ENCODE measurements at places on chromosomes 7 and 10.

DNA sequence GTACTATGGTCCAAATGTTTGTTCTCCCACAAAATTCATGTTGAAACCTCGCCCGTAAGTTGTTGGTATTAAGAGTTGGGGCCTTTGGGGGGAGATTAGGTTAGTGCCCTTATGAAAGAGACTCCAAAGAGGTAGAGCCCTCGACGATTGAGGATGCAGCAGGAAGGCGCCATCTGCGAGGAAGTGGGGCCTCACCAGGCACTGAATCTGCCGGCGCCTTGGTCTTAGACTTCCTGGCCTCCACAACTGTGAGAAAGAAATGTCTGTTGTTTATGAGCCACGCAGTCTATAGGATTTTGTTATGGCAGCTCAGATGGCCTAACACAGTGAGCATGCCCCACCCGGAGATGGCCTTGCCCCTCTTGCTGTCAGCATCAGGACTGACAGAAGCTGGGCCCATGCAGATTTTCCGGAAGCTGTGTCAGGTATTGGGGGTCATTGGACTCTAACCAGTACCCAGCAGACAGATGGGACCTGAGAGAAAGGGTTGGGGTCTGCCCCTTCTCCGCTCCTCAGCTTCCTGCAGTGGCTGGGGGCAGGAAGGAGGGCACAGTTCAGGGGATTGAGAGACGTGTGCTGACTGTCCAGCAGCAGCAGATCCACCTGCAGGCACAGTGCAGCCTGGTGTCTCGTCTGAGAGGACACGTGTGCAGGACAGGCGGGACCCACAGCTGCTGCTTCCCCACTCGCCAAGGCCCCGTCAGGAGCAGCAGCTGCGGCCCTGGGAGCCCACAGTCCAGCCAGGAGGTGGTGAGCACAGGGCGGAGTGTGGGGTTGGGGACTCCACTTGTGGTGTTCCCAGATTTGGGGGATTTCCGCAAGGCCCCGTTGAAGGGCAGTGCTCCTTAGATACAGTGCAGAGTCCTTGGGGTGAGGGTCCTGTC is 47.8 kb downstream of the MGMT start:
- DNase-seq = no peak

- no peak for DNase-seq
These were observed 568.5 kb downstream of the CALN1 start for GRCh38 chr7:71843676-71844075.

- no peak for DNase-seq
These were observed 5.7 kb downstream of the PDK4 start for GRCh38 chr7:95590387-95591248.

DNA sequence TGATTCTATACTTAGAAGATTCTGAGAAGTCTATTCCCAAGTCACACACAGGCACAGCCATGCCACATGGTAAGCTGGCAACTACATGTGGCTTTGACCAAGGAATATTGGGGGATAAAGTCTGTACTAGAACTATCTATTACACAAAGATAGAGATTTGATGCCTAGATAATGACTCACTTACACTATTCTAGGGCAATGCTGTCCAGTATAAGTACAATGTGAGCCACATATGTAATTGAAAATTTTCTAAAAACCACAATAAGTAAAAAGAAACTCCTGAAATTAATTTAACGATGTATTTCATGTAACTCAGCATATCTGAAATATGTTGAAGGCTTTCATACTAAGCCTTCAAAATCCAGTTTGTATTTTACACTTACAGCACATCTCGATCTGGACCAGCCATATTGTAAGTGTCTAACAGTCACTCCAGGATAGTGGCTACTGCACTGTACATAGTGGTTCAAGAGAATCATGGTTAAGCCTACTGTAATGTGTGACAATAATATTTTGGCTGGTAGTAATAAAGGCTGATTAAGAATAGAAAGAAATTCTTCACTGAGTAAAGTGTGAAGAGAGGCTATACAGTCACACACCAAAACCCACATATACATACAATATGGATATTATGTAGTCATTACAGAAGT is 62.8 kb downstream of the RTKN2 start:
- no peak for DNase-seq

DNA sequence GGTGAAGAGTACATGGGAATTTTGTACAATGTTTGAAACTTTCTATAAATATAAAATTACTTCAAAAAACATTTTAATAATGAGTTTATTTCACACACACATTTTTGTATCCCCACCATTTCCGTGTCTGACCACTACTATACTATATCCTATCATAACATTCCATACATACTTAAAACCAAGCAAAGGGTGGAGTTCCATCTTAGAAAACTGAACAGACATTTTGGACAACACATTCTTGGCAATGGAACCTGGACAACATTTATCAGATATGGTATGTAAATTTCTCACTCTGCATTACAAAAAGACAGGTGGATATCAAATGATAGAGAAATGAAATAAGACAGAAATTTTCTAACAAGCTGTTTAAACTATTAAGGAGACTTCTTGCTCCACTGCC is 168.9 kb downstream of the TWIST1 start:
- no peak for DNase-seq

DNA sequence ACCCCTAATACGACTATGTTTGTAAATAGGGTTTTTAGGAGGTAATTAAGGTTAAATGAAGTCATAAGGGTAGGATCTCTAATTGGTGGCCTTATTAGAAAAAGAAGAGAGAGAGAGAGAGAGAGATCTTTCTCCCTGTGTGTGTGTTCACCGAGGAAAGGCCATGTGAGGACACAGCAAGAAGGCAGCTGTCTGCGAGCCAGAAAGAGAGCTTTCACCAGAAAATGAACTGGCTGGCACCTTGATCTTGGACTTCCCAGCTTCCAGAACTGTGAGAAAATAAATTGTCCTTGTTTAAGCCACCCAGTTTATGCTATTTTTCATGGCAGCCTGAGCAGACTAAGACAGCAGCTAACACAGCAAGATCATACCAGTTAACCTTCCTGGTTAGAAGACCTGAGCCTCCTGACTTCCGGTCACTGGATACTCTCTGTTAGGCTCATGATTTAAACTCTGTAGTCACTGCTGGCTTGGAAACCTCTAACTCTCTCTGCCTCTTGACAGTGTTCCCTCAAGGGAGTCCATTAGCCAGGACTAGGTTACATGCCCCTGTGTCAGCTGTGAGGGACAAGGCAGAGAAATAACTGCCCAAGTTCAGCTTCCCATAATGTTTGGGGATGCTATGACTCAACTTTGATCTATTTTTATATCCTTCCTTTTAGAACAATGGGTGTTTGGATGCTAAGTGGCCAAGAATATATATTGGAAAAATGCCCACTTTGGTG is 102.3 kb downstream of the DYNC1I1 start:
- no peak for DNase-seq

DNA sequence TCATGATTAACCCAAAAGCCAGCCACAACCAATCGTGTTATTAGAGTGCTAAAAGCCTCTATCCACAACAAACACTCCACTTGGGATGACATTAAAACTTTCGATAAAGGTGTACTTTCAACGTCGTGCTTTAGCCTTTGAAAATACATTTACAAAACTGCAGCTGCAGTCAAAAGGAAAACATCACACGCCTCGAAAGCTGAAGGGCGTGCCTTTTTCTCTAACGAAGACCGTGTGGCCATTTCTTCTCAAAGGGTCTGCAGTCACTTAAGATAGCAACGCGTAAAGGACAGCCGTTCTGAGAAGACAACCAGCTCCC is 1.1 kb downstream of the ARHGAP12 start:
- DNase-seq = no peak

- DNase-seq = no peak
These were observed 110.2 kb downstream of the PTEN start for GRCh38 chr10:87973635-87974034.

GRCh38 chr7:17026269-17026668 is 144.5 kb upstream of the AGR3 start:
- DNase-seq = no peak

DNA sequence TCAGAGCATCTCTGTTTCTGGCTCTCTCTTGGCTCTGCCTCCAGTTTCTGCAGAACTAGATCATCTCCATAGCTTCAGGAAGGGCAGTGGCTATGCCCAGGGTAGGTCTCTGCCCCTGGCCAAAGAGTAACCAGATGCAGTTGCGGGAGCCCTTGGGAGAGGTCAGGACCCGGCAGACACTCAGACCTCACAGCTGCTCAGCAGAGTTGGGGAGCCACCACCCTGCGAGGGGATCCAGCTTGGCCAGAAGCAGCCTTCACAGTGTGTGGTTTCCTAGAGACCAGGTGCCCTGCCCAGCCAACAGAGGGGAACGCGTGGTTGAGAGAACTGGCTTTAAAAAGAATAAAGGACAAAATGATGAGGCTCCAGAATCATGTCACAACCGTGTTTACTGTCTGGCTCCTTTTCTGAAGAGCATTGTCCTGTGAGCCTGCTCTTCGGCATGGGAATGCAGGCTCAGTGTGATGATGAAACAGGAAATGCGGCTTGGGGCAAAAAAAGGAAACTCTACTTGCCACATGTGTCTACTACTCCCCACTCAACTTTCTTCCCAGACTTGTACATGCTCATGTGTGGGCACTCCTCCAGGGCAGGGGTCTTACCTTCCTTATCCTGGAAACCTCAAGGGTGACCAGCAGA is 243.1 kb downstream of the INHBA start:
- DNase-seq = no peak

DNA sequence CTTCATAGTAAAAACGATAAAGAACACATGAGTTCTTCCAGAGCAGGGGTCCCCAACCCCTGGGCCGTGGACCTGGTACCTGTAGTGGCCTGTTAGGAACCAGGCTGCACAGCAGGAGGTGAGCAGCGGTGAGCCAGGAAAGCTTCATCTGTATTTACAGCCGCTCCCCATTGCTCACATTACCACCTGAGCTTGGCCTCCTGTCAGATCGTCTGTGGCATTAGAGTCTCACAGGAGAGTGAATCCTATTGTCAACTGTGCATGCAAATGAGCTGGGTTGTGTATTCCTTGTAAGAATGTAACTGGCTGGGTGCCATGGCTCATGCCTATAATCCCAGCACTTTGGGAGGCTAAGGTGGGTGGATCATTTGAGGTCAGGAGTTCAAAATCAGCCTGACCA is 229.5 kb downstream of the CNTNAP2 start:
- no peak for DNase-seq

GRCh38 chr10:124308056-124308645 is 110.6 kb downstream of the OAT start:
- no peak for DNase-seq

DNA sequence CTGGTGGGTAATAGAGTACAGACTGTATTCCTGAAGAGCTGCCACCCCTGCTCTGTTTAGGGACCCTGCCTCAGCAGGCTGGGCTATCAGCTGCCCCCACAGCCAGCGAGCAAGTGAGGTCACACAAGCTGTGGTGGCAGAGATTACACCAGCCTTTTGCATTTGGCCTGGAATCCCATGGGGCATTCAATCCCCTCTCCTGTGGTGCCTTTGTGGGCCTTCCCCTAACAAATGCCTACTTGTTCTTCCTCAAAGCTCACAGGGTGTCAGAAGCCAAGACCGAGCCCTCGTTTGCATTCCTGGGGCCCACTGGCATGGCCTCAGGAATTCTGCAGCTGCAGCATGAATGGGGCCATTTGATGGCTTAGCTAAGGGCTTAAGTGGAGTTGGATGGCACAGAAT is 212.7 kb upstream of the PHYHIPL start:
- DNase-seq = no peak

GRCh38 chr10:115861864-115862263 is 411.1 kb downstream of the GFRA1 start:
- peak; percentile 53 for DNase-seq

DNA sequence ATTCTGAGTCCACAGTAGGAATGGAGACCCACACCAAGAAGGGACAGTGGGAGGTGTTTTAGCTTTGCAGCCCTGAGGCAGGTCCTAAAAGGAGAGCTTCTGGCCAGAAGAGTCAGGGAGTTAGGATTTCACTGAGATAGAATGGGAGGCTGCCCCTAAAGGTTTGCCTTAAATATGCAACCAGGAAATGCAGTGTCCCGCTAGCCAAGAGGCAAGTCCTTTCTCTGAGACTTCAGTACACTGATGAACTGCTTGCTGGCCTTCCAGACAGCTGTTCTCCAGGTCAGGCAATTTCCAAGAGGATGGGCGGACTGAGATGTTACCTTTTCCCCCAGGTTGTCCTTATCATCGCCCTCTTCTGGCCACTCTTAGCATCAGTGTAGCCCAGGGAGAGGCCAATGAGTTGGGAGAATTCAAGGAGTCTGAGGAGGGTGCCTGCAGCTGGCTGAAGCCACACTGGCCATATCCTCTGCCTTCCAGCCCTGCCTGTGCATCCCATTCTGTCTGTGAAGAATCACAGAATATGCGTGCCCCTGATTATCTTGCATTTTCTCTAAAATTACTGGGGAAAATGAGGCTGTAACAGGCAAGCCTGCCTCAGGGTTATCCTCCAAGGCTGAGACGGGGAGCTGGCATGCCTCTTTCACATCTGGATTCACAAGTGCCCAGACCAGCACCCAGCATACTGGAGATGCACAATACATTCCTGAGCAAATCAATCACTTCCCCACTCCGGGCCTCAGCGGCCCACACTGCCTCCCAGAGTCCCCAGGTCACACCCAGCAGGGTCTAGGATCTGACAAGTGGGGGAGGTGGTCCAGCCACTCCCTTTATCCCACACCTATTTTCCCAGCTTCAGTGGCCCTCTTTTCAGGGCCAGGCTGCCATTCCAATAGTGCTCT is 2.4 kb downstream of the TLL2 start:
- DNase-seq = no peak

DNA sequence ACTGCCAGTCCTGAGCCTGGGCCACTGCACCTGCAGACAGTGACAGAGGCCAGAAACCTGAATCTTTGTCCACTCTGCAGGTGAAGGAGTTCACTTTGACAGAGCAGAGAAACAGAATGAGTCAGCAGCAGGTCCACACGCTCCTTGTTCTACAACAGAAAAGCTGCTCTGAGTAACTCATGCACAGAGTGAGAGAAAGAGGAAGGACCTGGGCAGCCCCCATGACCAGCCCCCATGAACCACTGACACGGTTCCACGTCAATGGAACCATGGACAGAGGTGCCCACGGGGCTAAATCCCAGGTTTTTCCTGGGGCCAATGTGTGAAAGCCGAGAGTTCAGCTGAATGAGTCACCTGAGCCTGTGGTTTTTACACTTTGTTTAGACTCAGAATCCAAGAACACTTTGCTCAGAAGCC is 40.8 kb upstream of the CTBP2 start:
- DNase-seq = peak; percentile 6

DNA sequence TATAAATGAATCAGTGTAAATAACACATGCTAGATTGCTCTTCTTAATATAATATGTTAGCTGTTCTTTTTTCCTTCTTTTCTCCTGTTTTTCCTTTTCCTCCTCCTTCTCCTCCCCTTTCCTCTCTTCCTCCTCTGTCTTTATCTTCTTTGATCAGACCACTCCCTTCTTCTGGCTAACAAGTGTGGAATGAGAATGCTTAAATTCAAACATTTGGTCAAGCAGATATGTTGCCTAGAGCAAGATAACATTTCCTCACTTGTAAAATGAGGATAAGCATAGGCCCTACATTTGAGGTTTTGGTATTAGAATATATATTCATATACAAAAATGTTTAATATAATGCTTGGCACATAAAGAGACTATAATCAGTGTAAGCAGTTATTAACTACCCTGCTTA is 299.1 kb downstream of the PCDH15 start:
- DNase-seq = no peak

Measured in RKO (cell line).